ENCODE measurements at places on chromosomes 7 and 10.

DNA sequence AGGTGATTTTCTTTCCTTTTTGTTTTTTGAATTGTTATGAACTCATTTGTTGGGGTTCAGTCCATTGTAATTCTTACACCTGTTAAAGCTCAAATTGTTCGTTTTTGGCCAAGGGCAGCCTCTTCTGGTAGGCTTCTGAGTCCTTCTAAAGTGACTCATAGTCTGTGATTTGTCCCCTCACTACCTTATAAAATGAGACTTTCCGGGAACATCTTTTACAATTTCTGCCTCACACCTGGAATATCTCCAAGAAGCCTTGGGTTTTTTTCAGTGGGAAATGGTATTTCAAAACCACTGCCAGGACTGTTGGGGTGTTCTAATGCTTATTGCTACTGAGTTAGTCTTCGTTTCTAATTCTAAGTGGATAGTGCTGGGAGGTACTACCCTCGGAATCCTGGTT is 56.7 kb downstream of the BMPR1A start:
- DNase-seq, result no peak

- no peak for DNase-seq
Observed at GRCh38 chr7:47942132-47942531, 6.1 kb downstream of the PKD1L1 start.

- DNase-seq, result no peak
Observed at GRCh38 chr10:44723082-44723481, 188.1 kb upstream of the TMEM72 start.

DNA sequence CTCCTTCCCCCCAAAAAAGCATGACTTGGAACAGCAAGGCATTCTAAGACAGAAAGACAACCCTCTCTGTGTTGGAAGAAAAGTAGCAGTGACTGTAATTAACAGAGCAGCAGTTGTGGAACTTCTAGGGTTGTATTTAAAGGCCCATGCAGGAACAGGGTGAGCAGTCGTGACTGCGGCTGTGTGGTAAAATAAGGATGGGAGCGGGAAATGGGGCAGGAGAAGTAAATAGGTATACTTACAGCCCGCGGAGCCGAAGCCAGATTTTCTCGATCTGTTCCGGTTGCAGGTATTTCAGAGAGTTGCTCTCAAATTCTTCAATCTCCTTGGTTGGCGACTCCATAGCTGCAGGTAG is 179 bp downstream of the PDE1C start:
- DNase-seq, result no peak

DNA sequence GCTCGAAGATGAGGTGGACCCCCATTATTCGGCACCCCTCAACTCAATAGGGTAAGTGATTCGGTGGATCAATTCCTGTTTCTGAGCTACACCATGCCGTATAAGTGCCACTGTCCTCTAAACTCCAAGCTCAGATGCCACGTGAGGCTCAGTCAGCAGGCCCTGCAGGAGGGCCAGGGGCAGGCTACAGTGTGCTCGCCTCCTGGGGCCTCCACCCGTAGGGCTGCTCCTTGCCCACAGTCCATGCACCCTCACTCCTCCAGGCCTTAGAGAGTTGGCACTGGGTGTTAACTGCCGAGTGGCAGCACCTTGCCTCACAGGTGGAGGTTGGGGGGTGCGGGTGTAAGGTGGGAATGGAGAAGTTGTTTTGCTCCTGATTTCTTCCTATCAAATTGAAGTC is 12.1 kb downstream of the C10orf53 start:
- no peak for DNase-seq

DNA sequence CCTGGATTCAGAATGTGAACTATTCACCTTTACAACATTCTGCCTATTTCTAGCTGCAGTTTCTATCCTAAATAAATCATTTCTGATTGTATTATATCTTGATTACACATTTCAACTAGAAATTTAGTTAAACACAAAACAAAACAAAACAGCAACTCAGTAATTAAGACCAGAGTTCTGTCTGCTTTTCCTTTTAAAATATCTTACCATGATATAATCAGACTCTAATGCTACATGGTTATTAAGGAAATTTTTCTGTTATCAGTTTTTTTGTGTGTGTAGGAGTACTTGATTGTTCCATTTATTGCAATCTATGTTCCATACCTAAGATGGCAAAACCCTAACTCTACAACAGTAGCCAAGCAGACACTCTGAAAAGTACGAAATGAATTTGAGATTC is 663.3 kb downstream of the NRG3 start:
- DNase-seq, result no peak

DNA sequence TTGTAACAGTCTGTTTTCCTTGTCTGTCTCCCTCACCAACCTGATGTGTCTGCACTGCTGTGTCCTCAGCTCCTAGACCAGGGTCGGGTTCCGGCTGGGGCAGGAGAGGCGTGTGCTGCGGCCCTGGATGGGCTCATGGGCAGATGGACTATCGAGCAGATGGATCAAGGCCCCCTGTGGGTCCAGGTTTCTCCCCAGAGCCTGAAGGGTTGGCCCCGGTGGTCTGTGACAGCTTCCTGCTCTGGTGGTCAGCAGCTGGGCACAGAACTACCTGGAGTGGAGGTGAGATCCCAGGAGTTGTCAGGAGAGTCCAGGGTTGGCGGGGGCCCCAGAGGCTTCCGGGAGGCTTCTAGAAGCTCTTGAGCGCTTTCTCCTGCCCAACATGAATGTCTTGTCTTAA is 75.1 kb downstream of the GRK5 start:
- DNase-seq, result no peak

DNA sequence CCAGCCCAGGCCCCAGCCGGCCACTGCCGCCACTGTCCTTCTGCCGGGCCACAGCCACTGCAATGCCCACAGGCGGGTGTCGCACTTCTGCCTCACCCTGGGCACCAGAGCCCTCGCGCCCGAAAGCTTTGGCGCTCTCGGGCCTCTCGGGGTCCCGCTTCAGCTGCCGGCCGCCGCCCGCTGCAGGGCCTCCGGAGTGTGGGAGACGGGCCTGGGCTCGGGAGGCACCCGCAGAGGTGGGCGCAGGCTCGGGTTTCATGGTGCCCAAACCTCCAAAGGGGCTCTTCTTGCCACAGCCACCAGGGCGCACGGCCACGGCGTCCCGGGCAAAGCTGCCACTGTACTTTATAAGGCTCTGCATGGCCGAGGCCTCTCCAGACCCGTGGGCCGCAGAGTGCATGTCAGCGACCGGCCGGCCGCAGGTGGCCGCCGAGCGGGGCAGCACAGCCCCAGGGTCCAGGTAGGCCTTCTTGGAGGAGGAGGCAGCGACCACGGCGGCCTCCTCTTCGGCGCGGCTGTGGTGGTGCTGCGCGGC is 35.9 kb downstream of the TNRC18 start:
- no peak for DNase-seq

GRCh38 chr7:31304446-31304845 is 36.1 kb downstream of the NEUROD6 start:
- no peak for DNase-seq

DNA sequence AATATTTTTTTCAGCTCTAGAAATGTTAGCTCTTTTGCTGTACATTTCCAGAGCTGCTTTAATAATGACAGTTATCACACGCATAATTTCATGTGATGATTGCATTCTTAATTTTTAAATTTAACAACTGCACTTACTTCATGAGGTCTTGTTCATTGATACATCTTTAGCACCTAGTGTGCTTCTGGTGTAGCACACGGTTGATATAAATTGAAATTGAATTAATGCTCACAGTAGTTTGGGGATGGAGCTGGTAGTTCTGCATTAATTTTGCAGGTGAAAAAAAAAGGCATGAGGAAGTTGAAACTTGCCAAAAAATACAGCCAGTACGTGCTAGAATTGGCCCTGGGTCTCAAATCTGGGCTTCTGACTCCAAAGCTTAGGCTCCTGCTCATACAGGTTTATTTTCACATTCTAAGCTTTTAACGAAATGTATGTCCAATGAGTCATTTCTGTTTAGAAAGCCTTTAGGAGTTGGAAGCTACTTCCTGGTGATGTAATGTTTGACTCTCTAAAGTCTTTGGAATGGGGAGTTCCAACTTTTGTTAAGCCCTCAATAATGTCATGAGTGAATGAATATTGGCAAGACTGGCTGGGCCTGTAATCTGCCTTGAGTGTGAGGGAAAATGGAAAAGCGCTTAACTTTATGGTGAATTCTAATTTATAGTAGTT is 62.5 kb downstream of the DAGLB start:
- DNase-seq, result peak; percentile 93

GRCh38 chr10:124236136-124236535 is 142.7 kb upstream of the CHST15 start:
- DNase-seq, result no peak

All from GM04503 (cell line).